ENCODE measurements at places on chromosomes 7 and 10.
A peak's percentile ranks its signal among the peaks of the same experiment; 100 is the strongest.

DNA sequence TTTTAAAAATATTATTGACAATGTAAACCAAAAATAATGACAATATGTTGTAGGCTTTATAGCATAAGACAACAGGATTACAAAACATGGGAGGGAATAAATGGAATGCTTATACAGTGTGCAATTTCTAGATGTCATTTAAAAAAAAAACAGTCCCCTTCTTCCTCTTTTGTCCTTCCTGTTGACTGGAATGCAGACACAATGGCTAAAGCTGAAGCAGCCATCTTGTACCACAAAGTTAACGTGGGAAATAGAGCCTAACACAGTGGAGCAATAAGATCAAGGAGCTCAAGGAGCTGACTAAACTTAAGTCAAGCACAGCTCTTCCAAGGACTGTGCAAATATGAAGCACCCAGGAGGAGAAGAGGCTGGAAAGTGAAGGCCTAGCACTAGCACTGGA is 208.1 kb downstream of the ARHGAP12 start:
- no peak for DNase-seq

- DNase-seq, result no peak
These were observed 212.0 kb downstream of the MAGI2 start for GRCh38 chr7:79241288-79242060.

- no peak for DNase-seq
These were observed 16.1 kb upstream of the OGDHL start for GRCh38 chr10:49778197-49778596.

DNA sequence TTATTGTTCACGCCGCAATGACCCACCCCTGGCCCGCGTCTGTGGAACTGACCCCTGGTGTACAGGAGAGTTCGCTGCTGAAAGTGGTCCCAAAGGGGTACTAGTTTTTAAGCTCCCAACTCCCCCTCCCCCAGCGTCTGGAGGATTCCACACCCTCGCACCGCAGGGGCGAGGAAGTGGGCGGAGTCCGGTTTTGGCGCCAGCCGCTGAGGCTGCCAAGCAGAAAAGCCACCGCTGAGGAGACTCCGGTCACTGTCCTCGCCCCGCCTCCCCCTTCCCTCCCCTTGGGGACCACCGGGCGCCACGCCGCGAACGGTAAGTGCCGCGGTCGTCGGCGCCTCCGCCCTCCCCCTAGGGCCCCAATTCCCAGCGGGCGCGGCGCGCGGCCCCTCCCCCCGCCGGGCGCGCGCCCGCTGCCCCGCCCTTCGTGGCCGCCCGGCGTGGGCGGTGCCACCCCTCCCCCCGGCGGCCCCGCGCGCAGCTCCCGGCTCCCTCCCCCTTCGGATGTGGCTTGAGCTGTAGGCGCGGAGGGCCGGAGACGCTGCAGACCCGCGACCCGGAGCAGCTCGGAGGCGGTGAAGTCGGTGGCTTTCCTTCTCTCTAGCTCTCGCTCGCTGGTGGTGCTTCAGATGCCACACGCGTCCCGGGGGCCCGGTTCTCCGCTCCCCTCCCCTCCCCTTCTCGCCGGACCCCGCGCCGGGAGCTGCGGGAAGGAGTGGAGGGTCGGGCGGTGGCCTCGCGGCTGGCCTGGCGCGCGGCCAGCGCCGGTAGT is at the start of gene CBX3:
CBX3 (plus strand) TSS at position 499 of the 772 bp plus-strand sequence. CDS start 1,254 bp downstream, outside the sequence.
- no peak for DNase-seq

DNA sequence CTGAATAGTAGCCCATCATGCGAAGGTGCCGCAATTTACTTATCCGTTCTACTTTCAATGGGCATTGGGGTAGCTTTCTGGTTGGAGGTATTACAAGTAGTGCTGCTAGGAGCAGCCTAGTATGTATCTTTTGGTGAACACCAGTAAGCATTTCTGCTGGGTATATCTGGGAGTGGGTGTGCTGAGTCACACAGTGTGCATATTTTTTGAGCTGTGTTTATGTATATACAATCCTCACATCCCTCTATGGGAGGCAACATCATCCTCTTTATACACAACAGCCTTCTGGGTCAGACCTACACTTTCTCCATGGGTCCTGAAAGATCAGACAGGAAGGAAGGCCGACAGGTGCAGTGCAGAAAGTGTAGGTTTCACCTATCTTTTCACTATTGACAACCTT is 36.3 kb downstream of the PYROXD2 start:
- no peak for DNase-seq

GRCh38 chr10:77158666-77159065 is 478.9 kb downstream of the KCNMA1 start:
- DNase-seq, result no peak

DNA sequence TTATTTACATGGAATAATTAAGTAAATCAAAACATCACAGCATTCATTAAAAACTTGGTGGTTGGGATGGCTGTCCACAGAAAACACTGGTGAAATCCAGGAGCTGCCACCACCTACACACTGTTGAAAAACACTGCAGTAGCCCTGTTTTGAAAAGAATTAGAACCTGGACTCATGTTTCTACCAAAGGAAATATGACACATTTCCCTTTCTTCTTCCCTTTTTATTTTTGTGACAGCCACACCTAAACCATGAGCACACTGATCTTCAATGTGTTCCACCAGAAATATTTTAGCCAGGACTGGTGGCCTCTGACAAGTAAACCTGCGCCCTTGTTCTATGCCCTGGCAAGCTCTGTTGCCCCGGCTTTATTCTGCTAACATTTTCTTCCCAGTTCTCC is 3.3 kb downstream of the TMEM140 start:
- no peak for DNase-seq

GRCh38 chr7:47786557-47787248 is 161.6 kb downstream of the PKD1L1 start:
- DNase-seq, result peak; percentile 45

GRCh38 chr10:60237977-60238758 is 151.5 kb downstream of the ANK3 start:
- DNase-seq, result no peak

- no peak for DNase-seq
These were observed 195.0 kb upstream of the AGK start for GRCh38 chr7:141356161-141356560.

DNA sequence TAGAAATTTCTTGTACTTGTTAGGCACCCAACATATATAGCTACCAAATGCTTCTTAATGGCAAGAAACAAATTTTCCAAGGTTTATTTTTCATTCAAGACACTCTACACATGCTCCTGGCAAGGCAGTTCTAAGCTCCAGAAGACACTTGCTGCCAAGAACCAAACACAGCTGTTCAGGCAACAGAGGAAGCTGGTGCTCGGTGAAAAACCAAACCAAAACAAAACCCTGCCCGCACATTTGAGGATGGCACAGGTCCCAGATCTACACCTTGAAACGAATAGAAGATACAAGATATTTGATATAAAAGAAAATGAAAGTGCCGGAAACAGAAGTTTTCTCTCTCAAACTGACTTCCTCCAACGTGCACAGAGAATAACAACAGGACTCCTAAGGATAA is 4.9 kb upstream of the DNTT start:
- DNase-seq, result no peak

GRCh38 chr7:23356726-23357125 is 57.6 kb downstream of the MALSU1 start:
- no peak for DNase-seq

- DNase-seq, result no peak
These were observed 1.0 kb upstream of the HOXA11 start for GRCh38 chr7:27185854-27186667.

DNA sequence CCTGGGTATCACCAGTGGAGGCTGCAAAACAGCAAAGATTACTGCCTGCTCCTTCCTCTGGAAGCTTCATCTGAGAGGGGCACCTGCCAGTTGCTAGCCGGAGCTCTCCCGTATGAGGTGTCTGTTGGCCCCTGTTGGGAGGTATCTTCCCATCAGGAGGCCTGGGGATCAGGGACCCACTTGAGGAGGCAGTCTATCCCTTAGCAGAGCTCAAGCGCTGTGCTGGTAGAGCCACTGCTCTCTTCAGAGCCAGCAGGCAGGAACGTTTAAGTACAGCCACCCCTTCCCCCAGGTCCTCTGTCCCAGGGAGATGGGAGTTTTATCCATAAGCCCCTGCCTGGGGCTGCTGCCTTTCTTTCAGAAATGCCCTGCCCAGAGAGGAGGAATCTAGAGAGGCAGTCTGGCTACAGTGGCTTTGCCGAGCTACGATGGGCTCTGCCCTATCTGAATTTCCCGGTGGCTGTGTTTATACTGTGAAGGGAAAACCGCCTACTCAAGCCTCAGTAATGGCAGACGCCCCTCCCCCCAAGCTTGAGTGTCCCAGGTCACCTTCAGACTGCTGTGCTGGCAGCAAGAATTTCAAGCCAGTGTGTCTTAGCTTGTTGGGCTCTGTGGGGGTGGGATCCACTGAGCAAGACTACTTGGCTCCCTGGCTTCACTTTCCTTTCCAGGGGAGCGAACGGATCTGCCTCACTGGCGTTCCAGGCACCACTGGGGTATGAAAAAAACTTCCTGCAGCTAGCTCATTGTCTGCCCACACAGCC is 19.6 kb downstream of the SEMA3E start:
- DNase-seq, result no peak

- no peak for DNase-seq
These were observed 429.9 kb upstream of the SEMA3A start for GRCh38 chr7:84624527-84624926.

DNA sequence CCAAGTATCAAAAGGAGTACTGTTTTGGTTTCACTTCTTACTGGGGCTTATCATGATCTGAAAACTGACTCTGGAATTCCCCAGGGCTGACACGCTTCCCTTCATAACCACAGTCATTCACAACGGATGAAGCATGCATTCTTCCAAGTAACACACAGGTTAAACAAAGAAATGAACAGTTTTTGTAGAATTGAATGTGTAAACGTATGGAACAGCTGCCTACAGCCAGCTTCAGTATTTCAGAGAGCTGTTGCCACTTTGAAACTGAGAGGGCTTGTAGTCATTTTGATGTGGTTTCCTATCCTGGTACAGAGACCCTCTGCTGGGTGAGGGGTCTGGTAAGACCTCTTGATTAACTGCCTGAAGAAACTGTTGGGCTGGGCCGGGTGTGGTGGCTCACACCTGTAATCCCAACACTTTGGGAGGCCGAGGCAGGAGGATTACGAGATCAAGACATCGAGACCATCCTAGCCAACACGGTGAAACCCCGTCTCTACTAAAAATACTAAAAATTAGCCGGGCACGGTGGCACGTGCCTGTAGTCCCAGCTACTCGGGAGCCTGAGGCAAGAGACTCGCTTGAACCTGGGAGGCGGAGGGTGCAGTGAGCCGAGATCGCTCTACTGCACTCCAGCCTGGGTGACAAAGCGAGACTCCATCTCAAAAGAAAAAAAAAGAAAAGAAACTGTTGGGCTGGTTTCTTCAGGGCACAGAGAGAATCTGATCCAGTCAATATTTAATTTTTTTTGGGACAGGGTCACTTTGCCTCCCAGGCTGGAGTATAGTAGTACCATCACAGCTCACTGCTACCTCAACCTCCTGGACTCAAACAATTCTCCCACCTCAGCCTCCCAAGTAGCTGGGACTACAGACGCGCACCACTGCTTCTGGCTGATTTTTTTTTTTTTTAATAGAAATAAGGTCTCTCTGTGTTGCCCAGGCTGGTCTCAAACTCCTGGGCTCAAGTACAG is 4.7 kb downstream of the NFE2L3 start:
- DNase-seq, result no peak

- DNase-seq, result no peak
These were observed 85.1 kb downstream of the C10orf90 start for GRCh38 chr10:126585249-126586017.

DNA sequence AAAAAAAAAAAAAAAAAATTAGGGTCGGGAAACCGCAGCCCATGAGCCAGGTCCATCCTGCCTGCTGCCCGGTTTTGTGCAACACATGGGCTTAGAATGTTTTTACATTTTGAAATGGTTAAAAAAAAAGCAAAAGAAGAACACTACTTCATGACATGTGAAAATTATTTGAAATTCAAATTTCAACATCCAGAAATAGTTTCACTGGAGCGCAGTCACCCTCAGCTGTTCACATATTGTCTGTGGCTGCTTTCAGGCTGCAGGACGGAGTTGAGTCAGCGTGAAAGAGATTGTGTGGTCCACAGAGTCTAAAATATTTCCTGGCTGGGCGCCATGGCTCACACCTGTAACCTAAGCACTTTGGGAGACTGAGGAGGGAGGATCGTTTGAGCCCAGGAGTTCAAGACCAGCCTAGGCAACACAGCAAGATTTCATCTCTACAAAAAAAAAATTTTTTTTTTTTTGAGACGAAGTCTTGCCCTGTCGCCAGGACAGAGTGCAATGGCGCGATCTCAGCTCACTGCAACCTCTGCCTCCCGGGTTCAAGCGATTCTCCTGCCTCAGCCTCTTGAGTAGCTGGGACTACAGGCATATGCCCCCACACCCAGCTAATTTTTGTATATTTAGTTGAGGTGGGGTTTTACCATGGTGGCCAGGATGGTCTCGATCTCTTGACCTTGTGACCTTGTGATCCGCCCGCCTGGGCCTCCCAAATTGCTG is 63.9 kb upstream of the ECHDC3 start:
- no peak for DNase-seq

DNA sequence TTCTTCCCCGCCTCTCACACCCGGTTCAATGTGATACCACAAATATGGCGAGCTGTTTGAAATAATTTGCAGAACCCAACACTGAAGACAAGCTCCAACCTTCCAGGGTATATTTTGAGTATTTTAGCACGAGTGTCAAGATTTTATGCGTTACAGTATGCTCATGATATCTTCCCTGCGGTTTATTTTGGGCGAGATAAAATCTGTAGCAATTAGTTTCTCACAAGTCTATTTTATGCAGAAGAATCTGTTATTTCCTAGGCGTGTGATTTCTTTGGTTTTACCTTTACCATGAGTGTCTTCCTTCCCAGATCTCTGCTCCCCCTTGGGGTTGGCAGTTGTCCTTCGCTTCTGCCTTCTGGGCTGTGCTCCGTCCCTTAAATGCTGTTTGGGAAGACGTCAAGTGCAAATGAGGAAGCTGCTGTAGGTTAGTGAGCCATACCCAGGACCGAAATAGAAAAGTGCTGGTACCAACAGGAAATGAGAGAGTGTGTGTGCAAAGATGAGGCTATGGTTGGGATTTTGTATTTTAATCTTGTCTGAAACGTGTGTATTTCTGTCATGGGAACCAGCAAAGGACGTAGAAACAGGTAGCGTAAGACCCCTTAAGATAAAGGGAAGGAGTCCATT is 299.8 kb downstream of the KLF6 start:
- no peak for DNase-seq

- no peak for DNase-seq
These were observed 169.0 kb downstream of the CREB5 start for GRCh38 chr7:28581351-28581750.

GRCh38 chr10:131206111-131206995 is 105.2 kb downstream of the TCERG1L start:
- DNase-seq, result no peak
